ENCODE measurements at places on chromosomes 1 and 21.

- no peak for DNase-seq
Measured at GRCh38 chr1:67860776-67861175, 27.5 kb upstream of the GNG12 start.

GRCh38 chr1:2380816-2381591, 10.3 kb downstream of the MORN1 start:
- DNase-seq: peak; percentile 58

- DNase-seq: no peak
Measured at GRCh38 chr1:28601696-28602095, 9.6 kb downstream of the RAB42 start.

GRCh38 chr1:210853276-210853675, 280.7 kb downstream of the KCNH1 start:
- DNase-seq: no peak

GRCh38 chr1:6495041-6495441, 3.6 kb upstream of the PLEKHG5 start:
- peak; percentile 79 for DNase-seq

DNA sequence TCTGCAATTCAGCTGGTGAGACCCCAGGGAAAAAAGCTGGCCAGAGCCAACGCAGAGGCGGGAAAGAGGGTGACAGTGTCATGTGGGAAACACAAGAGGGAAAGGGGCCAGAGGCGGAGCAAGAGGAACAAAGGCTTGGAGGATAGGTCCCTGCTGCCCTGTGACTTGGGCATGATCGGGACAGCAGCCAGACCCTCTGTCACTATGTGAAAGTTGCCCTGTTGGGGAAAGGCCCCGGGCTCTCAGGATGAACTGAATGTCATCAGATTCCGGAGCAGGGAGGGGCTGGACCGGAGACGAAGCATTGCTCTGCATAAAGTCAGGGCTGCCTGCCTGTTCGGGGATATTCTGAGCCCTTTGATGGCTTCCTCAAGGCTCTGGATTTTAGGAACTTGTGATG, 5.7 kb upstream of the ELF3 start:
- DNase-seq: no peak

- no peak for DNase-seq
Measured at GRCh38 chr1:27235827-27236226, 1.4 kb downstream of the WDTC1 start.

DNA sequence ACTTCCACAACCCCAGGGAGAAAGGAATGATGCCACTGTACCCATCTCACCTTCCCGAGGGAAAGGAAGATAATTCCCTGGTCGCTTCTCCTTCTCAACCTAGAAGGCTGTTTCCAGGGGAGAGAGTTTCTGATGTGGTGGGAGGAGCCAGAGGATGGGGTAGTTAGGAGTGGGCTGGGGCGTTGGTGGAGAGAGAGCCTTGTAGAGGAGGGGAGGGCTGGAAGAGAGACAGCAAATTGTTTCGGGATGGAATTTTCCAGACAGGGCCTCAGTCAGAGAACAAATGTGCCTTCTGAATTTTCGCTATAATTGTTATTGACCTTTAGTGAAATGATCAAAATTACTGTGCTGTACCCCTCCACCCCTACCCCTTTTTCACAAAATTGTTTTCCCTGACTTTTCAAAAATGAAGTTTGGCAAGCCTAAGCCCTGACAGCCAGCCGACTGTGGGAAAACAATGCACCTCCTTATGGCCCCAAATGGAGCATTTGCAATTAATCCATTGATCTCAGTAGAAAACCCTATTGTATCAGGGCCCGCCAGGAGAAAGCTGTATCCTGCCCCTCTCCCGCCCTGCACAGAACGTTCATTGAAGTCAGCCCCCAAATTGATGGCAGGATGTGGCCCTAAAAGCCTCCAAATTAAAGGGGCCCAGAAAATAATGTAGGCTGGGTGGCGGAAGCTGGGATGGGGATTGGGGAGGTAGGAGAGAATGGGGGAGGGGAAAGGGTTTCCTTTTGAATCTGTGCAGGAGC, 69.1 kb upstream of the JUN start:
- DNase-seq: no peak

GRCh38 chr1:227042292-227042691, 102.2 kb downstream of the COQ8A start:
- no peak for DNase-seq

DNA sequence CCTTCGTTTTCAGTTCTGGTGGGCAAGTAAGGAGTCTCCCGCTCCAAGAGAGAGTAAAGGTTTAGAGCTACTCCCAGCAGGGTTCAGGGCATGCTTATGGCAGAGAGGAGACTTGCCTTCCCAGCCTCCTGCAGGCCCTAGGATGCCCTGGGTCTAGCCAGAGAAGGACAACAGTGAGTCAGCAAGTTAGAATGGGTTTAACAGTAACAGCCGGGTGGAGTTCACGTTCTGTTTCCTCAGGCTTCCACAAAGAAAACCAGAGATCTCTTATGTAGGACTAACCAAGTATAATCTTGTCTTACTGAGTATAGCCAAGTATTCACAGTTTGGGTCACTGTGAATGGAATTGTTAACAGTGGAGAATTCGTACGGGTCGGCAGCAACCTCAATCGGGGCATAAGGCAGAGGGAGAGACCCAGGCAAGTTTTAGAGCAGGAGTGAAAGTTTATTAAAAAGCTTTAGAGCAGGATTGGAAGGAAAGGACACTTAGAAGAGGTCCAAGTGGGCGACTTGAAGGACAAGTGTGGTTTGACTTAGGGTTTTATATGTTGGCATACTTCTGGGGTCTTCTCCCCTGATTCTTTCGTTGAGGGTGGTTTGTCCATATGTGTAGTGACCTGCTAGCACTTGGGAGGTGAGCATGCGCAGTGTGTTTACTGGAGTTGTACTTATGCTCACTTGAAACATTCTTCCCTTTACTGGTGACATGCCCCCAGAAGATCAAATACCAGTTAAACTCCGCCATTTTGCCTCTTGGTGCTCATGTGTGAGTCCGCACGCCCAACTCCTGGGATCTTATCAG, 4.5 kb downstream of the OVAAL start:
- DNase-seq: no peak

DNA sequence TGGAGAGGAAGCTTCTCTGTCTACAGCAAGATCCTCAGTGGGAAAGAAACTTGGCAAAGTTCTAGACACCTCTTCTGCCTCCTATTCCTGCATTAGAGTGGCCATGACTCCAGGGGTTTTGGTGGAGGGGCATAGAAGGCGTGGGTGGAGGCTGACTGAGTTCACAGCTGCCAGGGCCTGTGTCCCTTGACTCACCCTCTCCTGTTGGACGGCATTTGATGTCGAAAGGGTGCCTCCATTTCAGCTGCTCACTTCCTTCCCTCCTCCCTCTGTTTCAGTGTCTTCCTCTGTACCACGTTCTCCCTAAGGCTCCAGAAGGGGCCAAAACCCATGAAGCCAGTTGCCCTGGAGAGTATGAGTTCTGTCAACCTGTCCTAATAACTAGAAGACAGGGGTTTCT, 632 bp downstream of the TMEM79 start:
- no peak for DNase-seq

GRCh38 chr1:81670286-81670685, 130.4 kb upstream of the ADGRL2 start:
- peak; percentile 27 for DNase-seq

GRCh38 chr1:244802041-244802440, 33.4 kb upstream of the COX20 start:
- no peak for DNase-seq

DNA sequence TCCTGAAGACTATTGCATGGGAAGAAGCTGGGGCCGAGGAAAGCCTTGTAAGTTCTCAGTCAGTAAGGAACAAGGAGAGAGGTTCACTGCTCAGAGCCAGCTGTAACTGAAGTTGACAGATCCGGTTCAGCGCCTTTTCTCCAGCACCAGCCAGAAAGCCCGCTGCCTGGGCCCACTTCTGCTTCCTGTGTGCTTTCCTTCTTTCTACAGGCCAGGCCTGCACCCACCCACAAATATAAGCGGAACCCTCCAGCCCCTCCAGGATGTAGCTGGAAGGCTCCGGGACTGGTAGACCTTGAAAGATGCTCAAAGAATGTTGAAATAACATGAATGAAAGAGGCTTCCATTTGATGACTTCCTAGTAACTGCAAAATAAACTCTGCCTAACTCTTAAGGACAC, 38.8 kb downstream of the PARP1 start:
- no peak for DNase-seq

DNA sequence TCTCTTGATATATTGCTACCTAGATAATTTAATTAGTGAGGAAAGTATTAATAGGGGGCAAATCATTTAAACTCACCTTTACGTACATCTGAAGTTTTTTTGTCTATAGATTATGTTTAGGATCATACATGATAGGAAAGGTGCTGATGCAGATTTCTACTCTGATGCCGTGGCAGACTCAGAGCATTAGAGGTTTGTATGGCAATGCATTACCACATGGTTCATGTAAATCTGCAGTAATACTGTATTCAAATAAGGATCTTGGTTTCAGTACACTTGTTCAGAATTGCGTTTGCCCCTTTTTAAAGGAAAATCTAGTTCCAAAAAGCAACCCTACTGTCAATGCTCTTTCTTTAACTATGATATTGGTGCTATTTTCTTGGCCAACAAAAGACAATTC, 288.3 kb downstream of the PTPRC start:
- DNase-seq: no peak

DNA sequence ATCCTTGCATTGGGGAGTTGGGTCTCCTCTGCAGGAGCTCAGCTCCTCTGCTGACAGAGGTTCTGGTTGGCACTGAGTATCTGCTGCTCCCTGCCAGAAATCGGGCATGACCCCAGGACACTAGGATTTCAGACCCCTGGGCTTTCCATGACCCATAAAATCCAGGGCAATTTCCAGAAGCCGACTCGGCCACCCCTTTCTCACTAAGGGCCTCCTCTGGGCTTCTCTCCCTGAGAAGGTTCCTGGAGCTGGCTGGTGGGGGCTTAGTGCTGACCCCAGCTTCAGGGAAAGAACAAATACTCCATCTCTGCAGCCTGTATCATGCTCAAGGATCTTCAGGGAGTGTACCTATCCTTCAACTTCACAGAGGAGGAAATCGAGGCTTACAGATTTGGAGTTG, 603.4 kb downstream of the PTPRU start:
- no peak for DNase-seq

DNA sequence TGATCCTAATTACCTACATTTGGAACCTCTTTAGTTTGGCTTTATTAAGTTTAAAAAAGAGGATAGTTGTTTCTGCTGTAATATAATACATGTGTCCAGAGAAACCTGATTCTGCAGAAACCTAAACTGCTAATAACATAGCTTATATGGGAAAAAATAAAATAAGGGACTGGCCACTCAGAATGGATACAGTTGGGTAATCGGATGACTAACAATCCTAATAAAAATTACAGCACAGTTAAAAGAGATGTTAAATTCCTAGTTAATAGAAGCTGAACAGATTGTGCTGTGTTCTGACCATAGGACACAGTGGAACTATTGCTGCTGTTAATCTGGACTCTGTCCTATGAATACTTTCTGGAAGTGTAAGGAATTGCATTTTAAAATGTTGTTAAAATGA, 16.0 kb downstream of the ARV1 start:
- no peak for DNase-seq

GRCh38 chr1:180204231-180204630, 25.8 kb upstream of the LHX4 start:
- DNase-seq: no peak

GRCh38 chr1:7387053-7387927, 383.8 kb upstream of the VAMP3 start:
- no peak for DNase-seq

- no peak for DNase-seq
Measured at GRCh38 chr21:25983745-25984144, 186.8 kb downstream of the APP start.

DNA sequence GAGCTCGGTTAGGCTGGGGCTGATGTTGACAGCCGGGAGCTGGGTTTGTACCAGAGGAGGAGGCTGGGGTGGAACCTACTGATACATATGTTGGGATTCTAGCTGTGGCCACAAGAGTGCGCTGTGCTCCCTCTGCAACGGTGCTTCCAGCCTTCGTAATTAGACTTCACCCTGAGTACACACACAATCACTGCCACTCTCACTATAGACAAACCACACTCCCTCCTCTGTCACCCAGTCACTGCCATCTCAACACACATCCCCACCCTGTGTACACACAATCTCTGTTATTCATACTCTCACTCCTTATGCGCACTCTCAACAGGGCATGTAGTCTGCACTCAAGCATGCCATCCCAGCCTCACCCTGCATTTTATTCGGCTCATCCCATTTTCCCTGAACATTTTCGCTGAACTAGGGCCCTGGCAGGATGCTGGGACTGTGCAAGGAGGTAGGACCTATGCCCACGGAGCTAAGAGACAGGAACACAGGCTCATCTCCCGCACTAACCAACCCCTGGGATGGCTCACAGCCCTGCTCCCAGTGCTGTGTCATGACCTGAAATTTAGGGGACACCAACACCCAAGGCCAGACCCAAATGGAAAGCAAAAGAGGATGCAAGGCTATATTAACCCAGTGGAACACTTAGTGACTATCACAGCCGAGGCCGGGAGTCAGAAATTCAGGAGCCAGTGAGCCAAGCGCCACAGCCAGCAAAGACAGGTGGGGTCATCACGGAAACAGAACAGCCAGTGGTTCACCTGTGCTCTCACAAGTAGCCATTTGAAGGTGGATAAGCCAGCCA, 5.7 kb downstream of the GJB3 start:
- peak; percentile 82 for DNase-seq

GRCh38 chr1:11727119-11727518, 8.8 kb upstream of the AGTRAP start:
- no peak for DNase-seq

DNA sequence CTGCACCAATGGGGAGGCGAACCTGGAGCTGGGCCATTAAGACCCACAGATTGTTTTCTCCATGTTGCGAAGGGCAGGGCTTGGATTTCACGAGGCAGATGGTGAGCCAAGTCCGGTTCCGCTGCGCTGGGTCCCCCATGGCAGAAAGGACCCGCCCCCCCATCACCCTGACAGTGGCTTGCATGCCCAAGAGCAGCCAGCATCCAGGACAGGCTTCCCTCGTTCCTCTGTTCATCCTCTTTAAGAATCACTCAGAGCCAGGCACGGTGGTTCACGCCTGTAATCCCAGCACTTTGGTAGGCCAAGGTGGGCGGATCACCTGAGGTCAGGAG, 15.8 kb upstream of the NPHP4 start:
- DNase-seq: no peak

DNA sequence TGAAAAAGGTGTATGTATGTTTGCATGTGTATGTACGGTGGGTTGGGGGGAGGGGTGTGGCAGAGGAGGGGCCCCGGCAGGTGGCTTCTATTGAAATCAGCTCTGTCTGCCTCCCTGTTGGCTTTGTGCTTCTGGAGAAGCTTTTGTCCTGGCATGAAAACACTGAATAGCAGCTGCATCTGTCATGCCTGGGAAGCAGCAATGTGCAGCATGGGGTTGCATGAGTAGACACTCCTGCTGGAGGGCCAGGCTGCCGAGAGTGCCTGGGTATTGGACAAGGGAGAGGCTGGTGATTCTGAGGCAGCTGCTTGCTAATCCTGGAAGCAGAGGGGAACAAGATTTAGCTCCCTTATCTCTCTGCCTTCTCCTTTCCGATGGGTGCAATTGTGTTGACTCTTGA, 20.5 kb downstream of the MAPKAPK2 start:
- peak; percentile 85 for DNase-seq

GRCh38 chr1:6948416-6948815, 163.2 kb downstream of the CAMTA1 start:
- DNase-seq: no peak

GRCh38 chr1:182385885-182386853, 5.4 kb downstream of the GLUL start:
- no peak for DNase-seq

- no peak for DNase-seq
Measured at GRCh38 chr1:243712941-243713340, 137.1 kb downstream of the AKT3 start.

Measured in G401 (cell line).